A172 (cell line): ENCODE measurements at places on chromosomes 3 and 15. TPM values are rescaled to one million over a fixed set of nuclear protein-coding genes. Genes with fewer than 3 reads are reported as not detected.

ATP13A5 gene
- total RNA-seq = not detected in 2 replicates

TIMP4 gene
- 6.1 and 8.6 TPM in 2 replicates for total RNA-seq

- peak; percentile 41 for DNase-seq
Measured at GRCh38 chr3:39154280-39155021, 1.1 kb upstream of the CSRNP1 start.

DNA sequence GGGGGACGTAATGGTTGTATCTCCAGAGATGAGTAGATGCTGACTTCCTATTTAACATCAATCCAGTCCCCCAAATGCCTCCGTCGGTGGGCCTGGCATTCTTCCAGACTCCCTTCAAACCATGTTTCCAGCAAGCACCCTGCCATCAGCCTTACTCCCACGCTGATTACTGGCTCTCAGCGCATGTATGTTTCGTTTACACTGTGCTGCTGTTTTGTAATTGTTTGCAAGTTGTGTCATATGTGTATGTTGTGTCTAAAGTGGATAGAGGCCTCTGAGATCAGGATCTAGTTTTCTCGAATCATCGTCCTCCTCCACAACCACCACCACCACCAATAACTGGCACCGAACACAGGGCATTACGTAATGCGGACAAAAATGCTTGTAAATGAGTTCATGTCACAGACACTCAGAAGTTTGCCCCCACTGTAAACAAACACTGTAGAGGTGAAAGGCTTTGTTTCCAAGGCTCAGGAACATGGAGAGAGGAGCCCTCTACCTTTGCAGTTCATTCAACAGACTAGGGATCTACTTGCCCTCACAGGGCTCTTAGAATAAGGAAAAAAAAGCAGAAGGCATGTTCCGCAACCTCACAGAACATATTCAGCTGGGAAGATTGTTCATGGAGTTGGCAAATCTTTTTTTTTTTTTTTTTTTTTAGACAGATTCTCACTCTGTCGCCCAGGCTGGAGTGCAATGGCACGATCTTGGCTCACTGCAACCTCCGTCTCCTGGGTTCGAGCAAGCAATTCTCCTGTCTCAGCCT, 46.1 kb upstream of the SEMA4B start:
- DNase-seq = peak; percentile 79

DNA sequence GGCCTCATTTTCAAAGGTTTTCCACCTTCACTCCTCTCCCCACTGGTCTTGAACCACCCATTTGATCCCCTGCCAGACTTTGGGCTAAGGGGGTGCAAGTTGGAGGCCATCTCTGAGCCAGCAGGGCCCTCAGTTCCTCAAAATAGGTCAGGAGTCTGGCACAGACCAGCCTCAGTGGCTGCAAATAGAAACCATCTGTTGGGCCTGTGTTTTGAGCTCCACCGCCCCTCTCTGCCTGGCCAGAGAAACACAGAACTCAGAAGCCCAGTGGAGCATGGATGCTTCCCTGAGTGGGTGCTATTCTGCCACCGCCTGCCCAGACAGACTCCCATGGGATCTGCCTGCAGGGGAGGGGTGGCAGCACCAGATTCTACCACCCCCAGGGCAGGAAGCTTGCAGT, 56.3 kb downstream of the CORO2B start:
- no peak for DNase-seq
